ENCODE measurements at places on chromosomes 3 and 15.

DNA sequence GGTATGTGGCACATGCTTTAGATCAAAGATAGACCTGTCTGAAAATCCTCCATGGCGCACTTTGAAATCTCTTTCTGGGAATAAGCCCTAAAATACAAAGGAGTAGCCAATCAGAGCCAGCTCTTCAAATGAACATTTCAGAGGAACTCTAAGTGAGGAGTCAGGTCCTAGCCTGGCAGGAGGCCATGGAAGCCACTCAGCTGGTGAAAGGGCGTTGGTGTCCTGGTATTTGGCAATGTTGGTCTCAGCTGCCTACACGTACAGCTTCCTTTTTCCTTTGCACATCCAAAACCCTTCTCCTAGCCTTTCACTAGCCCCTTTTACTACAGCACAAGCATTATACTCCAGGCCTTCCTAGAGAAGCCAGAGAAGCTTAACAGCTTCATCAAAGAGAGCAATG lies 5.5 kb downstream of the WDR73 start:
- DNase-seq, result no peak

DNA sequence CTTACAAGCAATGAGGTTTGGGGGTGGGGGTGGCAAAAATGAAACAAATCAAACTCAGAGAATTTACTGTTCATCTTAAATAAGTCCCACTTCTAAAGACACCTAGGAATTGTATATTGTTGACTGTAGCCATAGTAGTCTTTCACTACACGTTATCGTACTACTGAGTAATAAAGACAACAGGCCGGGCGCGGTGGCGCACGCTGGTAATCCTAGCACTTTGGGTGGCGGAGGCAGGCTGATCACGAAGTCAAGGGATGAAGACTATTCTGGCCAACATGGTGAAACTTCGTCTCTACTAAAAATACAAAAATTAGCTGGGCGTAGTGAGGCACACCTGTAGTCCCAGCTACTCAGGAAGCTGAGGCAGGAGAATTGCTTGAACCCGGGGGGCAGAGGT lies 231.6 kb downstream of the CTNNB1 start:
- no peak for DNase-seq

DNA sequence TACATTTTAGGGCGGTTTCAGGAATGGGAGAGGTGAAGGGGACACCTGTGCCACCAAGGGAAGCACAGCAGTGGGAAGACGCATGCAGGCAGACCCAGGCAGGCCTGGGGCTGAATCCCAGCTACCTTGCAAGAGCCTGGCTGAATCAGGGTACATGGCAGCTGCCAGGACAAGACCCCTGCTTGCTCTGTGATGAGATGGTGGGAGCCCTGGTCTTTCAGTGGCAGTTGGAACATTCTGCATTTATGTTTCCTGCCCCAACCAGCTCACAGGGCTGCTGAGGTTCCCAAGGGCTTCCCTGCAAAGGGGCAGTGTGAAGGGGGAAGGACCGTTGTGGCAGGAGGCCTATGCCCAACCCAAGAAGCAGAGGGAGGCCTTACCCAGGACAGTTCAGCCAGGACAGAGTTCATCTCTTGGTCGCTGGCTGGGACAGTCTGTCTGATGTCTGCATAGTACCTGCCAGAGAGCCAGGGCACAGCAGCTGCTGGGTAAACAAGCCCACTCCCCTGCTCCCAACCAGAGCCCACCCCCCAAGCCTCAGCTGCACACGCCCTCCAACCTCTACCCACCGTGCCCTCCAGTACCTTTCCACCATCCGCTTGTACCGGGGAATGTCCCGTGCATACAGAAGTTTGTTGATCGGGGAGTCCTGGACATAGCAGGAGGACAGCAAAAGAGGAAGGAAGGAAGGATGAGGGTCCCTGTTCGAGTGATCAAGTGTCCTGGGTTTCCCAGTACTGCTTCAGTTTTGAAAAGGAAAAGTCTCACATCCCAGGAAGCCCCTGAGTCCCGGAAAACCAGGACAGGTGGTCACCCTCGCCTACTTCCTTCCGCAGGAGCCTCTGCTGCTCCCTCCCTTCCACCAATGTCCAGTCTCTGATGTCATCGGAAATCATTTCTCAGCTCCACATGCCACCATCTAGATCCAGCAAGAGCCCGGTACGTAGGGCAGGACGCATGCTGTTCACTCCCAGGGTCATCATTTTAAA lies 23.1 kb downstream of the PLXNB1 start:
- no peak for DNase-seq

DNA sequence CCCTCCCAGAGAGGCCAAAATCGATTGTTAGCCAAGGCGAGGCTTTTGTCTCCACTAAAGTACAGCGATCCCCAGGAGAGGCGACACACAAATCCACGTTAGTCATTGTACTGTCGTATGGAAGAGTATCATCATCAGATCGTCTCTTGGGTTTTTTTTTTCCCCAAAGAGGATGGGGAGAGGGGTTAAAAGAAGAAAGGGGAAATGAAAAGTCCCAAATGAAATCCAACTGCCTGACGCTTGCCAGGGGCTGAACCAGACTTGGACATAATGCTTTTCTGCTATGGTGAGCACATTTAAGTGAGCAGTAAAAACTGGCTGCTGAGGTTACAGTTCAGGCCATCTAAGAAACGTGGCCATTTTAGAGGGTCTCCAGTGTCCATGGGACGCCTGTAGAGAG lies 37.9 kb upstream of the CTSH start:
- DNase-seq, result no peak

DNA sequence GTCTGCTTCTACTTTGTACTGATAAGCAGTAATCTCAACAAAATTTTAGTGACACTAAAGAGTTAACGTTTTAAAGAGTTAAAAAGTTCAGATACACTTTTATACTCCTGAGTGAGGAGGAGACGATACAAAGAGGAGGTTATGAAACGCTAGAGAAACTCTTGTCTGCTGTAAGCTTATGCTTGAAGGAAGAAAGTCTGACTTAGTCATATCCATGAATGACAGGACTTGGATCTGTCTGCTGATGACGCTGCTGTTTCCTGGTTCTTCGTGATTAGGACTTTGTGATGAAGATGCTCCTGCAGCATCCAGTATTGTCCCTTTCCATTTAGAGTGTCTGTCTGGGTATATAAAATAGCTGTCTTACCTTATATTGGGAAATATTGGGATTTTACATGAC lies 15.8 kb downstream of the TCF12 start:
- no peak for DNase-seq

- DNase-seq, result no peak
Measured at GRCh38 chr3:54120657-54121413, 1.5 kb upstream of the CACNA2D3 start.

DNA sequence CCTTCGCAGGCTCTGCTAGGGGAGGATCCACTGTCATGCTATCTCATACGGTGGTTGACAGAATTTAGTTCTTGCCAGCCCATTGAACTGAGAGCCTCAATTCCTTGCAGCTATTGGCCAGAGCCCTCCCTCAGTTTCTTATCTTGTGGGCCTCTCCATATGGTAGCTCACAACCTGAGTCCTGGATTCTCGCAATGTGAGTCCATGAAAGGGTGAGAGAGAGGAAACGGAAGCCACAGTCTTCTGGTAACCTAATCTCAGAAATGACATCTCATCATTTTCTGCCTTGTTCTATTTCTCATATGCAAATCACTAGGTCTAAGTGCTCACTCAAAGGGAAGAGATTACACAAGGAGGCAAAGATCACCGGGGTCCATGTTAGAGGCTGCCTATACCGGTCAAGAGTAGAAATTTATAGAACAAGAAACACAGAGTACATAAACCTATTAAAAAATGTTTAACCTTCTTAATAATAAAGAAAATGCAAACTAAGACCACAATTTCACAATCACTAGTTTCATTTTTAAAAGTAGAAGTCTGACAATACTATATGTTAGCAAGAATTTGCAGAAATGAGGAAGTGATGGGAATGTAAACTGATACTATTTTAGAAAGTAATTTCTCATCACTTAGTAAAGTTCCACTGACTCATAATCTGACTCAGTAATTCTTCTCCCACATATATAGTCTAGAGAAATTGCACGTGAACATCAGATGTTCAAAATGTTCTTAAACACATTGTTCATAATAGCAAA lies 378.4 kb upstream of the AGTR1 start:
- no peak for DNase-seq

DNA sequence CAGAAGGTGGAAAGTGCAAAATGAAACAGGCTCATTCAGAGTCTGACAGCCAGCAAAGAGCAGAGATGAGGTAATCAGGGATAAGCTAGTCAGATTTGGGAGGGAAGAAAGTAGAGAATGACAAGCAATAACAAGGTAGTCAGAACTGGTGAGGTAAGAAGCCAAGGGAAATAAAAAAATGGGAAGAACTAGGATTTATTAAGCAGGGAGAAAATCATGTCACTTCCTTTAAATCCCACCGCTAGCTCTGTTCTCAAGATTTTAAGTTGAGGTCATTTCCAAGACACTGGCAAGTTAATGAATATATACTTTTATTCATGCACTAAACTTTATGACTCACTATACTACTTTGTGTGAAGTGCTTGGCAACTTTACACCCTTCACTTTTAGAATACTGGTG lies 1106.8 kb downstream of the IGSF11 start:
- no peak for DNase-seq

DNA sequence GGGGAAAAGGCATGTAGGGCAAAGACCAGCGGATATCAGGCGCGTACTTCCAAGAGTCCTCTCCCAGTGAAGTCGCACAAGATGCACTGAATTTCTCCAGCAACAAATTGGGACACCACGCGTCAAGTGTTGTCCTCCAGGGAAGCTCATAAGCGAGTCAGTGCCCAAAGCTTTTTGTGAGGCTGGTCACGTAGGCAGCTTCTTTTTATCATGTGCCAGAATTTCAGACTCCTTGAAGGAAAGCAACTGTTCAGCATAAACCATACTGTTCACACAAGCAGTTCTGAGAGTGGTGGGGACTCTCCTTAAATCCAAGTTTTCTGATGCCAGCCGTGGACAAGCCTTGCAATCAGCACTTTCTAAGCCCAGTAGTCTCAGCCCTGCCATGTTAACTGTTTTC lies 10.1 kb upstream of the FSTL1 start:
- no peak for DNase-seq

GRCh38 chr15:51303462-51303980 lies 34.9 kb downstream of the CYP19A1 start:
- no peak for DNase-seq

- DNase-seq, result no peak
Measured at GRCh38 chr15:99452010-99452409, 113.8 kb upstream of the MEF2A start.

DNA sequence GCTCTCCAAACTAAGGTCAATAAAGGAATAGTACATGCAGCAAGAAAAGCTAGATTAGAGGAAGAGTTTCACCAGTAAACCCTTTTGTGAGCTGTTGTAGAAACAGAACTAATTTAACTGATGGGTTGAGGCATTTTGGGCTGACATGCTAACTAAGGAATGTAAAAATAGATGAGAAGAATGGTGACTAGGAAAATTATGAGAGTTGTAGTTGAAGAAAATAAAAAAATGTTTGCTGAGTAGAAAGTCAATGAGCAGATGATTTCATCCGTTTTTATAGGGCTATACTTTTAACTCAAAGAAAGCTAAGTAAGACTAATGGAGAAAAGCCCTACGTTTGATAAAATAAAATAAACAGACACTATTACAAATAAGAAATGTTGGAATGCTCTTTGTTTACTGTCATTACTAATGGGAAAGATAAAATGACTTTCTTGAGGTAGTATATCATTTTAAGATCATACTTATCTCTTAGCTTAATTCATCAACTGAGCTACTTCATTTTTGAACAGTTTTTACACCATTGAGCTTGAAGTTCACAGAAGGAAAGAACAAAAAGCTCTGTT lies 209.4 kb upstream of the DPH6 start:
- DNase-seq, result no peak

GRCh38 chr3:142940472-142940871 lies 23.0 kb downstream of the PAQR9 start:
- DNase-seq, result no peak

- no peak for DNase-seq
Measured at GRCh38 chr3:192487033-192487432, 240.3 kb downstream of the FGF12 start.

DNA sequence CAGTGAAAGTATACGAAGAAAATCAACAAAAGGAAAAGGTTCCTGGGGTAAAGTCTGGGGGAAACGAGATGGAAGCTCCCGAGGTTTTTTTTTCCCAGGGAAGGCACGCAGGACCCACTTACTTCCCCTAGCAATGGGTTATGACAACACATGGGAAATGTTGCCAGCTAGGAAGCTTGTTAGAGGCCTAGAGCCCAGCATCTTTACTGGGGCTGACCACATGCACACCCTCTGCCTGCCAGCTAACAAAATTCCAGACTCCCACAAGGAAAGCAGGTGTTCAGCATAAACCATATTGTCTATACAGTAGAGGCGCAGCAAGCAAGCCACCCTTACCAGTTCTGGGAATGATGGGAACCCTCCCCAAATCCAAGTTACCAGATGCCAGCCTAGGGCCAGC lies 258.8 kb upstream of the NR2E3 start:
- DNase-seq, result no peak

DNA sequence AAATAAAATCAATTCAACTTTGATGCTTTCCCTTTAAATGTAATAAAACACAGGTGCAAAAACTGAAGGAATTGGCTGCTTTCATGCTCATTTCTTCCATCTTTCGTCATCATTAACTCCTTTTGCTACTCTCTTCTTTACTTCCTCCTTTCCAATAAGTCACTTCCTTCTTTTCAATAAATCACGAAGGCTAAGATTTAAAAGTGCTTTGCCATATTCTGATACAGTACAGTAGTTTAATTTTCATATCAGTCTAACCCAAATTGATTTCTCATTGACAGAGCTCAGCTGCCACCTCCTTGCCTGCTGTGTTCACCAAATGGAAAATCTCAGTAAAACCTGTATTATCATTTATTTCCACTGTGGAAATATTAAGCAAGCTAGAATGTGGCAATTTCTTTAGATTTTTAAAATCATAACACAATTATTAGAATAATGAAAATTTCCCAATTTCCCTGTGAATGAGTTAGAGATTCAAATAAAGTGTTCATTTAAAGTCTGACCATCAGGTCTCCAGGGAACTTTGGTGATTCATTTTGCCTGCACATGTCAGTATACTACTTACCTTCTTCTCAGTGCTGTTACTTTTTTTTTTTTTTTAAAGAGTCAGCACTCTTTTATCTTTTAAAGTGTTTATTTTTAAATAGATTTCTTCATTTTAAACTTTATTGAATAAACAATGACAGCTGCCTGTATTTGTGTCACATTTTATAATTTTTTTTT lies 41.6 kb downstream of the NANOGP8 start:
- no peak for DNase-seq

DNA sequence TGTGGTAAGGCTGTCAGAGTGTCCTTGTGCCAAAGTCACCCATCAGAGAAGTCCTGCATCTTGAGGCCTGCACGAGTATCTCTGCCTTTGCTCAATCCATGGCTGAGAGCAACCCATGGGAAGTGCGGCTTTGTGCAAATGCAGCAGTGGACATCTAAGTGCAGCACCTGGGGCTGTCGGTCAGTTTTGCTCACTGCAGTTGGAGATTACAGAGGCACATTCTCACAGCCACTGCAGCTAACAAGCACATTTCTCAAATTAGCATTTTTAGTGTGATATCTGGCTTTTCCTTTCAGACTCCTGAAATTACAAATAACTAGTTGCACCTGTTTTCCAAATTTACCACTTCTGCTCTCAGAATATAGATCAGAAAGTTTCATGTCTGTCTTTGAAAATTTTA lies 81.5 kb upstream of the DAZL start:
- no peak for DNase-seq
